ENCODE measurements at places on chromosomes 16 and 17.

DNA sequence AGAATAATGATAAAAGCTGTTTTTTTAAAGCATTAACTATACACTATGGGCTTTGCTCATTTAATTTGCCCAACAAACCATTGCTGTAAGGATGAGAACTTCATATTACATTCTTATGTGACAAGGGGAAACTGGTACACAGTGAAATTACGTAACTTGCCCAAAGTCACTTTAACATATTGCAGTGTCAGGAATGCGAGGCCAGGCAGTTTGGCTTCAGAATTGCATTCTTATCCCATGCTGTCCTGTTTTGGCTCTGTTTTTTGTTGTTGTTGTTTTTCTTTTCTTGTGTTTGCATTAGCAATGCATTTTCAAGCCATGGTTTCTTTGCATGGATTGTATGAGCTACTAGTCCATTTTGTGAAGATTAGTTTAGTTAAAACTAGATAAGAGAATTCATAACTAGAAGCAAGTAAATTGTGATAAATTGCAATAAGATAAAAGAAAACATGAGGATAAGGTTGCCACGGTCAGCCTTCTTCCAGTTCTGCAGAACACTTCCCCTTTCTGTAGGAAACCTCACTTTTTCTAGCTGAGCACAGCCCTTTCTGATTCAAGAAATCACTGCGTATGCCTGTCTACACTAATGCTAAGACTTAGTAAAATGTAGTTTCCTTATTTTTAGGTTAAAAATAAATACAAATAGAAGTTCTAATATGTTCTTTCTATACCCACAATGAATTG, 221.3 kb upstream of the KCNJ16 start:
- no peak for DNase-seq

DNA sequence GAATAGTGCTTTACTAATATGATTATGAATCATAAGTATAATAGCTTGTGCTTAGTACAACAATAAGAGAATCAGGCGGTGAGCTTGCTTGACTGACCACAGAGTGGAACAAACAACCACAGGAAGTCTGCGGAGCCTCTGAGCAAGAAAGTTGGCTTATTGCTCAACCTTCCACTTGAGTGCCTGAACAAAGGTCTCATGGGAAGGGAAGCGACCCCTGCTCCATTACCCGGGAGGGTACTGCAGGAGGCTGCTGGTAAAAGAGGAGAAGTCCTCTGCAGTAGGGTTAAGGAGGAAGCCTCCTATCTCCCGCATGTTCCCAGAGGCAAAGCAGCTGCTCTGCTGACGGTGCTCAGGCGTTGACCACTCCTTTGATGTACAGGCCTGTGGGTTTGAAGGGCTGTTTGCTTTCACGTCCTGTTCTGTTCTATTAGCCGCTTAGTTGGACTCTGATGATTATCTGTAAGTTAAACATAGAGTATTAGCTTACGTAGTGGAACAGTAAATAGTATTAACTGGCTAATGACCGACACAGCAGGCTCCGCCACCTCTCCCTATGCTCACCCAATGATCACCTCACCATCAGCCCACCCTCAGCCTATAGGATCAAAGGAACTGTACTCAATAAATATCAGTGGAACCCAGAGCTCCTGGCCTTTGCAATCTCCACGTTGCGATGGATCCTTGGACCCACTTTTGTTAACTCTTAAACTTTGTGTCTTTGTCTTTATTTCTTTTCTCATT, 17.5 kb downstream of the ALOX15B start:
- no peak for DNase-seq

DNA sequence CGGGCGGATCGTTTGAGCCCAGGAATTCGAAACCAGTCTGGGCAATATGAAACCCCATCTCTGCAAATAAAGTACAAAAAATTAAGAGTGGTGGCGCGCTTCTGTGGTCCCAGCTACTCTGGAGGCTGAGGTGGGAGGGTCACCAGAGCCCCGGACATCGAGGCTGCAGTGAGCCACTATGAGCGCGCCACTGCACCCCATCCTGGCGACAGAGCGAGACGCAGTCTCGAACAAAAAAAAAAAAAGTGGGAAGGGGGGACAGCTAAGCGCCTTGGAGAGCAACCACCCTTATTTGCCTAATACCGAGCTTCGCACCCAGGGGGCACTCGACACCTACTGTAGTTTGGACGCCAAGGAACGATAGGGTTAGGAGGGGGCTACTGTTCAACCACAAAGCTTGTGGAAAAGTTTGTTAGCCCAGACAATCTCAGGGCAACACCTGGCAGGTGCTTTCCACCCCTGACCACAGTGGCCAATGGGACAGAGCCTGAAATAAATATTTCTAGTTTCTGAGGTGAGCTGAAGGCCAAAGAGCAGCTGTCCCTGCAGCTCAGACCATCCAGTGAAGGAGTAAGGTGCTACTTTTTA, 847 bp upstream of the PSMC3IP start:
- DNase-seq, result peak; percentile 59

- DNase-seq, result no peak
Observed at GRCh38 chr17:65170839-65171238, 33.7 kb downstream of the RGS9 start.

GRCh38 chr17:57436565-57436964, 180.2 kb downstream of the MSI2 start:
- DNase-seq, result no peak

GRCh38 chr16:1731603-1732002, 25.6 kb downstream of the MAPK8IP3 start:
- DNase-seq, result no peak

- DNase-seq, result peak; percentile 28
Observed at GRCh38 chr17:7632492-7632894, 2.6 kb downstream of the SHBG start.

DNA sequence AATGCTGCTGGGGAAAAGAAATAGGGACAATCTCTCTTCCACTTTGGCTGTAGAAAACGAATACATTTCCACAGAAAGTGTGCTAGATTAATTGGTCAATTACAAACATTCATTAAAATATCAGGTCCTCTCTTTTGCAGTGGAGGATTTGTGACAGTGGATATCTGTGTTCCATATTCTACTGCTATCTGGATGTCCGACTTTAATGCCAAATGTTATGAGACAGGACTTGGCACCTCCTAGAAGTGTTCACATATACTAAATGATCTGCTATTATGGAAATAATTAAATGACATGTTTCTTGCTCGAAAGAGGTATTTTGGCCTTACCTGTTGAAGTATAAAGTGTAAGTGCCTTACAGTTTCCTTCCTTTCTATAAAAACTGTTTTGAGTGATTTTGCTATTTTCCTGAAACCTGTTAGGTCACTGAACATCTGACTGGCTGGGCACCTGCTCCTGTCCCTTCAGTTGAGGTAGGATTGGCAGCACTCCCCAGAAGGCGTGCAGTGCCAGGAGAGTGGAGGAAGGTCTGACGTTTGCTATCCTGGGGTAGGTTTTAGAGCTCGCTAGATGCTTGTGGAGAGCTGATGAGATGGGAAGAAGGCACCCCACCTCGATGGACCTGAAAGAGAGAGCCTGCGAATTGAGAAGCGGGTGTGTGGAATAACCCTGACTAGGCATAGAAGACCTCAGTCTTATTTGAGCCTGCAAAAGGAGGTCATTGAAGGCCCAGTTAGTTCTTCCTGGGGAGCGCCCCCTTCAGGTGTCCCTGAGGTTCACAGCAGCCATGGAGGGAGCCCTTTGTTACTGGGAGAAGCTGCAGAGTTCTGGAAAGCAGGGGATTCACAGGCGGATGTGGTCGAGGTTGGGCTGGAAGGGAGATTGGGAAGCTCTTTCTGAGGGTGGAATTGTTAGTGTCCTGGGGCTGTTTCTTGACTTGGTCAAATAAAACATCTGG, 159.4 kb upstream of the ZNF267 start:
- no peak for DNase-seq

DNA sequence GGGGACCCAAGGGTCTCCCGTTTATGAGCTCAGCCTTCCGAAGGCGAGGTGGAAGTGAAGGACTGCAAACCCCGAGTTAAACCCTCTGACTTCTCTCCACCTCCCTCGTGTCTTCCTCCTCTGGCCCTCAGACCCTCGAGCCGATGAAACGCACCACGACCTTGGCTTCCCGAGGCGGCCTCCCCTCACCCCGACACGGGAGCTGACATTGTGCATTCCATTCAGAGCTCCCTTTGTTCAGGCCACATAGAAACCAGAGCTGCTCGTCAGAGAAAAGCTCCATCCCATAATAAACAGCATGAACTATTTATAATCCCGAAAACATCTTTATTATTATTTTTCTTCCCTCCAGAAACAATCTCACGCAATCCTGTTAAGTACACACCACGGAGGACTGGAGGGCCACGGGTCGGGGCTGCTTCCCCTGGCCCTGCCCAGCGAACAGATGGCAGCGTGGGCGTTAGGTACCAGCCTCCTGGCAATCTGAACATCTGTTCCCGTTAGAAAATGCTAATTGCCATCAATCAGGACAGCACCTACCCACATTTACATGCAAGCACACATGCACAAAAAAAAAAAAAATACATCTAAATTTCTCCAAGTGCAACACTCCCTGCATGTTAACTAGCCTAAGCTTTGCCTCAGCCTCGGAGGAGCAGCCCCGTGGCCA, 145.7 kb downstream of the RBFOX3 start:
- DNase-seq, result no peak

DNA sequence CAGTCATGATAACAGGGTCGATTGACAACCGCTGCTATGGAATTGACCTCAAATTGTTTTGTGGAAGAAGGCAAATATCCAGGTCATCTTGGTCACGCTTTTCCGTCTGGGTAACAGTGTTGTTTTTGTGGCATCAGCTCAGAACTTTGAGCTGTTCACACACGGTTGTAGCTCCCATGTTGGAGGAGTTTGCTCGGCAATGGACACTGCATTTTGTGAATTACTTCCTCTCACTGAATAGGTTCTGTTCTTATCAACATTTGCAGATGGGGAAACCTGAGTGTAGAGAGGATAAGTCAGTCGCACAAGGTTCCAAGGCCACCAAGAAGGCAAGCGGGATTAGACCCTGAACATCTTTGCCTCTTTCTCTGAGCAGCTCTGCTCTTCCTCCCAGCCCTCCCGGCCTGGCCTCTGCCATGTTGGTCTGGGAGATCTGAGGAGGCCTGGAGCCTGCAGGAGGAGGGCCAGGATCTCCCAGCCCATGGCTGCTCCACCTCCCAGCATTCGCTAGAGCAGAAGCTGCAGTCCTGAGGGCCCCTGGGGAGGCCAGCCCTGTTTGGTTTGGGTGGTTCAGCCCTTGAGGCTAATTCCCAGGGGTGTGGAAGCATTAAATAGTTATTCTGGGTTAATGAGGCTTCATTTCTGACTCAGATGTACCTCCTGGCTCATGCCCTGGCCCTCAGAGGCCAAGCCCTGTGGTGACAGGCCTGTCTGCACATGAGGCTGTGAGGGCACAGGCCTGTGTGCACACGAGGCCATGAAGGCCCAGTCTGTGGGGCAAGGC, 154.1 kb upstream of the PLCG2 start:
- DNase-seq, result no peak

DNA sequence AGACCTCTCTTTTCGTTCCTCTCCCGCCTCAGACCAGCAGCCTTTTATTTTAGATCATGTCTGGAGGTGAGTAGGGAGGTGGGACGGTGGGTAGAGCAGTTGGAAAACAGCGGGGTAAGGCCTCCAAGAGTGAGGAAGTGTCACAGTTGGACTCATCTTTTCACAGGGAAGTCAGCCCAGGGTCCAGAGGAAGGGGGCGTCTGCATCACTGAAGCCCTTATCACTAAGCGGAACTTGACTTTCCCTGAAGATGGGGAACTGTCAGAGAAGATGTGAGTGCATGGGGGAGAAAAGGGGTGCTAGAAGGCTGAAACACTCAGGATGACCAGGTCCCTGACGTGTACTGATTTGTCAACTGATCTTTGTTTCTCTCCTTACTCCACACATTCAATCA, 461 bp downstream of the LRRC46 start:
- DNase-seq, result no peak

DNA sequence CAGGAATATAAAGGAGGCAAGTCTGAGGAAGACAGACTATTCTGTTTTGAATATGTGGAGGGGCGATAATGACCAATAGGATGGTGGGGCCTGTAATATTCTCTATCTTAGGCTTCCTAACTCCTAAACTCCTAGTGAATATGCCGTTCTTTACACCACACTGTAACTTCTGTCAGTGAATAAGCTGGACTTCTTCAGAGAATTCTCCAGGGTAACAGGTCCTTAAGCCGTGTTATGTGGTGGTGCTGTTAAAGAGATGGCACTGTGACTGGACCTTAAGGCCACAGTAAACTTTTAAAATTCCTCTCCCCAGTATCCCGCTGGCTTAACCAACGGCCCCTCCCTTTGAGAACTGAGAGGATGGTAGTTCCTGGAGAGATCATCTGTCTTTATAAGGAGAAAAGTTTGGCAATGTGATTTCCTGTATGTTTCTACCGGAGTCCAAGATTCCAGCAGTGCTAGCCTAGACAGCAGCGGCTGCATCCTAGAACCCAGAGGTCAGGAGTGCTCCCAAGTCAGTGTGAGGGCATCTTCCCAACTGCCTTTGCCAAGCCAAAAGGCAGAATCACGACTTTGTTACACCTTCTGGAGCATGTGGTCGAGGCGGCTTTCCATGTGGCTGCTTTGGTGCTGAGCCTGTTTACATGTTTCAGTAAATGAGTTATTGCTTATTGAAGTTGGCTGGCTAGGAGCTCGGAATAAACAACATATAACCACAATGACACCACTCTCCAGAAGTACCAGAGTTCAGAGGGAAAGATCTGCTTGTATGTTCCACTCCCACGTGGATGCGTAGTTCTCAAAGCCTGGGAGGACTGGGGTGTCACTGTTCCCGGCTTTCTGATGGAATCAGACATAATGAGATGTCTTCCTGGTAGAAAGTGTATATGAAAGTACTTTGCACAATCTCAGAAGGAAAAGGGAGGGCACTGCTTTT, 41.0 kb downstream of the TUBD1 start:
- no peak for DNase-seq

DNA sequence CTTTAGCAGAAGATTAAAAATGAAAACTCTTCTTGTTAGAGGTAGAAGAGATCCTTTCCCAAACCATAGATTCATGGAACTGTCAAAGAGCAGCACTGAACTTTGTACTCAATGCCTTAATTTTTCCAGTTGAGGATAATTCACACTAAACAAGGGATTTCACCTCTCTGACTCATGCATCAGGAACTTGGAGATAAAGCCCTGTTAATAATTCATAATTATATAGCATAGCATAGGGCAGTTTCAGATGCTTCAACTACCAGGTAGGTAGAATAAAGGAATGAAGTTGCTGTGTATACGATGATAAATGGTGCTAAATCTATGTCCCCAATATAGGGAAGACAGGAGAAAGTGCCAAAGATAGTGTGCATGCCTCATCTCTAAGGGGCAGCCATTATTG, 450.4 kb downstream of the MAF start:
- no peak for DNase-seq

DNA sequence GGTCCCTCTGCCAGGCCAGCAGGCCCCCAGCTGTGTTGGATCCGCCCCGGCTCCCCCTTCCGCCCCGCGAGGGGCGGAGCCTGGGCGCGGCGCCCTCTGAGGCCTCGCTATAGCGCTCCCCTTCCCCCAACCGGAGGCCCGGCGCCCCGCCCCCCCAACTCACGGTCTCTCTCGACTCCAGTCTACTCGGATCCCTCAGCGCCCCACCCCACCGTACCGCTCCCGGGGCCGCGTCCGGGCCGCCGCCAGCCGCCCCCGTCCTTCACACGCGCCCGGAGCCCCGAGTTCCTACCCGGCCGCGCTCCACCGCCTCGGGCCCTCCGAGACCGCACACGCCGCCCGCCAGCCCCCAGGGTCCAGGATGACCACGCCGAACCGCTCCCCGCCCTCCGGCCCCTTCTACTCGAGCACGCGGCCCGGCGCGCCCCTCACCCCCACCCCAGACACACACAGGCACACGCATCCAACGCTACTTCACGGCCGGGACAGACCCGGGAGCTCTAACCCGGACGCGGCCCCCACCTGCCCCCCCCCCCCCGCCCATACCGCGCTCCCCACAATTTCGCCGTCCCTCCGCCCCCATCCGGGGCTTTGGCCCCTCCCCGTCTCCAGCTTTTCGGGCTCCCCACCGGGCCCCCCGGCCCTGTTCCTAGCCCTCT, 1.4 kb downstream of the PHF23 start:
- peak; percentile 82 for DNase-seq

GRCh38 chr16:307691-308312, 24.8 kb downstream of the PDIA2 start:
- DNase-seq, result no peak

Data from CD4-positive, alpha-beta T cell treated with Interleukin-6 at 100 ng/mL for 8 hours (primary cell).